ENCODE measurements at places on chromosomes 1 and 21. TPM values are rescaled to one million over a fixed set of nuclear protein-coding genes. Genes with fewer than 3 reads are reported as not detected.

DNA sequence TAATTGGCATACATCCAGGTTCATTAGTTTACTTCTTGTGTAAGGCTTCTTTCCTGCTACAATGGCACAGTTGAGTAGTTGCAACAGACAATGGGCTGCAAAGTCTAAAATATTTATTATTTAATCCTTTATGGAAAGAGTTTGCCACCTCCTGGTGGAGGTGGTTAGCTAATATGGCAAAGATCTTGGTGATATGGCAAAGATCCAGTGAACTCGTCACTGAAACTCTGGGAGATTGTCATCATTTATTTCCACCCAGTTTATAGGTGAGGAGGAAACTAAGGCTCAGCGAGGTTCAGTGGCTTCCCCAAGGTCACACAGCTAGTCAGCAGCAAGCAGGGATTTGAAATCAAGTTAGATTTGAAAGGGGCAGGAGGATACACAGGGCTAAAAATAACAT is 16.1 kb upstream of the IFFO2 start:
- DNase-seq: no peak

CELA2B gene
- 0.79 TPM for polyA plus RNA-seq

DNA sequence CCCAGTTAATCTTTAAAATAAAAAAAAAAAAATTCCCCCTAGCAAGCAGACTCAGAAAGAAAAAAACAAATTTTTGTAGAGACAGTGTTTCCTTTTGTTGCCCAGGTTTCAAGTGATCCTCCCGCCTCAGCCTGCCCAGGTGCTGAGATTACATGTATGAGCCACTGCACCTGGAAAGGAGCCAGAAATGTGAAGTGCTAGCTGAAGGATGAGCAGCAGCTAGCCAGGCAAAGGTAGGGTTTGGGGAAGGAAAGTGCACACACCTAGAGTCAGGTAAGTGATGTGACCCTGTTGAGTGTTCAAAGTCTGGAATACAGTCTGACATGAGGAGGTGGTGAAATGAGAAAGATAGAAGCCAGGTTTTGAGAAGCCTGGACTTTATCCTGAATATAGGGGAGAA is 1.7 kb downstream of the AKR1A1 start:
- no peak for DNase-seq

FAM177B gene
- 0.27 TPM for polyA plus RNA-seq

LRRC71 gene
- 0.59 TPM for polyA plus RNA-seq

Data from left renal pelvis (tissue), 4 donors.